ENCODE measurements at places on chromosomes 2 and 18. TPM values are rescaled to one million over a fixed set of nuclear protein-coding genes. Genes with fewer than 3 reads are reported as not detected.
A peak's percentile ranks its signal among the peaks of the same experiment; 100 is the strongest.

DNA sequence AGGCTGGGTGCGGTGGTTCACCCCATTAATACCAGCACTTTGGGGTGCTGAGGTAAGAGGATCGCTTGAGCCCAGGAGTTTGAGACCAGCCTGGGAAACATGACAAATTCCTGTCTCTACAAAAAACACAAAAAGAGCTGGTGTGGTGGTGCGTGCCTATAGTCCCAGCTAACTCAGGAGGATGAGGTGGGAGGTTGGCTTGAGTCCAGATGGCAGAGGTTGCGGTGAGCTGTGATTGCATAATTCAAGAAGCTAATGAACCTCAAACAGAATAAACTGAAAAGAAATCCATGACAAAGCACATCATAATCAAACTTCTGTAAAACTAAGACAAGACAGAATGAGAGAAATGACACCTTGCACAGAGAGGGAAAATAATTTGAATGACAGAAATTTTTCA is 54.8 kb downstream of the SEMA4F start:
- DNase-seq: no peak

DNA sequence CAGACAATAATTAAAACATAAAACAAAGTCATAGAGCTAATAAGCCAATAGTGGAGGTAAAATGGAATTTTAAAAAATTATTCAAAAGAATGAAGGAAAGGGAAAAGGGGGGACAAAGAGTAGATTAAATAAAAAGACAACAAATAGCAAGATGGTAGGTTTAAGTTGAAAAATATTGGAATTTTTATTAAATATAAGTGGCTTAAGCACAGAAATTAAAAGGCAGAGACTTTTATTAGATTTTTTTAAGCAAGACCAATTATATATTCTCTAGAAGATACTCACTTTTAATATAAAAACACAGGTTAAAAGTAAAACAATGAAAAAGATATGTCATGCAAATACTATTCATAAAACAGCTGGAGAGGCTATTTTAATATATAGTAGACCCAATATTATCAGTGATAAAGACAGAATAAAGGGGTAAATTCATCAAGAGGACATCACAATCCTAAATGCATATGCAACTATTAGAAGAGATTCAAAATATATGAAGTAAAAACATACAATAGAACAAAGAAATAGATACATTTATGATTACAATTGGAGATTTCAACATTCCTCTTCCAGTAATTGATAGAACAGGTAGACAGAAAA is 98.7 kb downstream of the CYP26B1 start:
- DNase-seq: no peak

Gene DSC2
- polyA plus RNA-seq: 4.1 TPM

GRCh38 chr2:219037783-219038499 is 3.4 kb downstream of the CFAP65 start:
- peak; percentile 38 for DNase-seq

Gene RAB6D
- polyA plus RNA-seq: 0.24 TPM

GRCh38 chr2:213238753-213239495 is 45.3 kb upstream of the SPAG16 start:
- no peak for DNase-seq

GRCh38 chr2:10303694-10304378 is 1.1 kb downstream of the HPCAL1 start:
- DNase-seq: peak; percentile 86

DNA sequence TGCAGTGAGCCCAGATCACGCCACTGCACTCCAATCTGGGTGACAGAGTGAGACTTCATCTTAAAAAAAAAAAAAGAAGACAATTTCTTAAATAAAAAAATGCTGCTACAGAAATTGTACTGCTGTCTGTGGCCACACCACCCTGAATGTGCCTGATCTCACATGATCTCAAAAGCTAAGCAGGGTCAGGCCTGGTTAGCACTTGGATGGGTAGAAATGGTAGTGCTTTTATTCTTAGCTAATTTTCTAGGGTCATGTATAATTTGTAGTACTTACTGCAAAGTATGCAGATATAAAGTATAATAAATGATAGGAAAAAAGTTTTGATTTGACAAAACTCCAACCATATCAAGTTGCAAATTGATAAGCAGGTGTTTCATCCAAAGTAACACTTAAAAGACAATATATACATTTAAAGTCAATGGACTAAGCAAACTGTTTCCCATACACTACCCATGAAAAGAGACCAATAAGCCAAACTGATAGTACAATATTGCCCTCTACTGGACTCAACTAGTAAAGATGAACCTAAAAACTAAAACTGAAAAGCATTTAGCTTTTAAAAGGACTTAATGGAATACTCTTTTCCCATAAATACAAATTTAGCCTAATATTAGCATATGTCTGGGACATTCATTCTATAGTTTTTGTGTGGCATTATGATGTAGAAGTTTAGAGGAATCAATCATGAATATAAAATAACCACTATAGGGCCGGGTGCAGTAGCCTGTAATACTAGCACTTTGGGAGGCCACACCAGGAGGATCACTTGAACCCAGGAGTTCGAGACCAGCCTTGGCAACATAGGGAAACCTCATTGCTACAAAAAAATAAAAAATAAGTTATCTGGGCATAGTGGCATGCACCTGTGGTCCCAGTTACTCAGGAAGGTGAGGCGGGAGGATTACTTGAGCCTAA is 18.6 kb upstream of the PEX13 start:
- DNase-seq: peak; percentile 55

DNA sequence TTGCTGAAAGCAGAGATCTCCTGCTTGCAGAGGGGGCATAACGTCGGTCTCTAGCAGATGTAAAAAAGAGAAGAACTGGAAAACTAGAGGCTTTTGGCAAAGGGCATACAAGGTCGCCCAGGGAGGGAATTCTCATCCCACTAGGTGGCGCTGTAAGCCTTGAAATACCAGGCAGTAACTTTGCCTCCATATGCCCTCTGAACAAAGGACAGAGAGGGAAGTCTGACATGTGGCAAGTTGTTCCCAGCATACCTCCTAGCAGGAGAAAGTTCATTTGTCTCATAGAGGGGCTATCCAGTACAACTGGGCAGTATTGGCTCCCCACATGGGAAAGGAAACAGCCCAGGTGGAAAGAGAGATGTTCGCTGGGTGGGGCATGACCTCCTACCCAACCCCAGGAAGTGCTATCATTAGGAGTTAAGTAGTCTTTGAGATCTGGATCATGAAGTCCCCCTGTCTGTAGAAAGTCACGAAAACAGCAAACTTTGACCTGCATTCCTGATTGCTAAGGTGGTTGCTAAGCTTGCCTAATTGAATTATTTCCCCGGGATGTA is 39.9 kb downstream of the STK17B start:
- DNase-seq: no peak

DNA sequence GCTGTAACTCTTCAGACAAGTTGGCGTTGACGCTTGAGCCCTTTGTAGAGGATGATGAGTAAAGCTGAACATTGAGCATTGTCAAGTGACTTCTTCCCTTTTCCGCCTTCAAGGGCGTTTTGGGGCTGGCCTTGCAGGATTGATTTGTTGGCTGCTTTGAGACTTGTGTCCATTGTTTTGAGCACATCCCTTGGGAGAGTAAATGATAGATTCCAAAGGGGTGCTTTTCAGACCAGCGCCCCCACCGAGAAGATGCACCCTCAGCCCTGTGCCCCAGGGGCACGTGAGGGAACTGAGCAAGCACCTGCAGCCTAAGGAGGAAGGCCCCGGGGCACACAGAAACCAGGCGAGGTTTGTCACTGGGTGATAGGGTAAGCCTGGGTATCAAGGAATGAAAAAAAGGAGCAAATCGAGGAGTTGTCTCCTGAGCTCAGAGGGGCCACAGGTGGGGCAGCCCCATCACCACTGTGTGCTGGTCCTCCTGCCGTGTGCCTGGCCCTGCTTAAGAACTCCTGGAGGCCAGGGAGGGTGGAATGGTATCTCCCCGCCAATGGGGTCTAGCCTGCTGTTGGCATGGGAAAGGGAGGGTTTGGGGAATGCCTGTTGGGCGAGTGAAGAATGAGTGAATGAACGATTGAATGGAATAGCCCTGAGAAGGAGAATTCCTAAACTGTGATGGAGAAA is 64.0 kb downstream of the RAB31 start:
- no peak for DNase-seq

- no peak for DNase-seq
Measured at GRCh38 chr2:166088634-166089033, 39.2 kb downstream of the SCN1A start.

- DNase-seq: no peak
Measured at GRCh38 chr2:112939425-112939824, 28.5 kb downstream of the IL37 start.

Gene TMEM247
- polyA plus RNA-seq: not detected

GRCh38 chr2:55115761-55116597 is 65.7 kb upstream of the RTN4 start:
- no peak for DNase-seq

GRCh38 chr2:33633315-33633714 is 34.2 kb upstream of the FAM98A start:
- DNase-seq: no peak

- DNase-seq: no peak
Measured at GRCh38 chr2:237815637-237816036, 17.1 kb downstream of the RBM44 start.

- DNase-seq: no peak
Measured at GRCh38 chr2:39377226-39377939, 59.7 kb downstream of the MAP4K3 start.

DNA sequence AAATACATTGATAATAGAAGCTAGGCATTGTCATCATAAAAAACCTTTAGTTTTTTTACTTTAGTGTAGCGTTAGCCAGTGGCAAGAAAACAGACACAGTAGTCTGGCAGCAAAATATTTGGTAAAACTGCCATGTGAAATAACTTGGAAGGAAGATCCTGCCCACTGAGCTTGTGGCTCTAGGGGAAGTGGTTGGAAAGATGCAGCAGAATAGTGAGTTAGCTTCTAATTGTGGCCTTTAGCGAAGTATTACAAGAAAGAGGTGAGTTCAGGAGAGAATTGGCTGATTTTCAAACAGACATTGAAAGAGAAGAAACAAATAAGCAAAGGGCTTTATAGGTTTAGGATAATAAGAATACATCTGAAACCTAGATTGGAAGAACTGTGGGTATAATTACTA is 1887.8 kb upstream of the CELF4 start:
- DNase-seq: no peak

DNA sequence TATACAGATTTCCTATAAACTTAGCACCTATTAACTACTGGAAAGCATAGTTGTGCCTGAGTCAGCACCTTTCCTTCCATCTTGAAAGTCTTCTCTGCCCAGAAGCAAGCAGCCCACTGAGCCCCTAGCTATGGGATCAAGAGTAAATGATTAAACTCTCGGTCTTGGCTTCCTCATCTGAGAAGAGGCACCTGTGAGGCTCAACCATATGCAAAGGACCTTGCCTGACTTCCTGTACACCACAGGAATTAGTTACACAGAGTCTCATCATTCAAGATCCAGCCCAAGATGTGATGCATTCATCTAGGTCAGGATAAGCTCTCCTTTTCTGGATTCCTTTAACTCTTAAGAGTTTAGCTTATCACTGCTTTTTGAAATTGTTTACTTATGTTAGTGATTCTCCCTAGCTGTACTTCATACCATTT is 96.0 kb downstream of the CDH2 start:
- peak; percentile 19 for DNase-seq

GRCh38 chr2:96587843-96588242 is 50.3 kb downstream of the KANSL3 start:
- DNase-seq: no peak

DNA sequence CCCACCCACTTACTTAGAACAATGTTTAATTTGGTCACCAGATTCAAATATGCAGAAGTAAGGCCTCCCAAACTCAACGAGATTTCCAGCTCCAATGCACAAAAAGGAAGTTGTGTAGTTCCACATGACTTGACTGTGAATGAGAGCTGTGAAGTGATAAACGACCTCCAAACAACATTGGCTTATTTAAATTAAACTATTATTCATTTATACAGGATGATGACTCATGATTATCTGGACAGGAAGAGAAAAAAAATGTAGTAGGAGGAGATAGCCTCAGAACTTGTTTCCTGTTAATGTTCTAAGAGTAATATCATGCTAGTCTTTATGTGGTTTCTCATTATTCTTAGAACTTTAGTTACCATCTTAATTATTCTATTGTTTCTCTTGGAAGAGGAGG is 237.3 kb downstream of the C1D start:
- no peak for DNase-seq

DNA sequence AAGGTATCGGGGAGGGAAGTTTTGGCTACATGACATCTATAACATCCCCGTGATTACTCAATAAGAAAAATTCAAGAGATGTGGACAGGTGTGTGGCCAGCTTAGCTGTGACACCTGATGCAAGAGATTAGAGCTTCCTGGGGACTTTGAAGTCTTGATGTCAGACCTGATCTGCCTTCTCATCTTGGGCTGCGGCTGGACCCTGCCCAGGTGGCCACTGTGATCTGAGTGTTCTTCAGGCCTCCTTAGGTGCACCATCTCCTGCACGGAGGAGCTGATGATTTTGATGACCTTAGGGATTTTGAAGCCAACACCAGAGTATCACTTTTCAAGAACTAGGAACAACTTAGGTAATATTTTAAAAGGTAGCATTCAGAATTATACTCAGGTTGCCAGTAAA is 113.5 kb downstream of the FEZ2 start:
- no peak for DNase-seq

GRCh38 chr2:172415157-172415864 is 12.1 kb upstream of the ITGA6 start:
- no peak for DNase-seq

DNA sequence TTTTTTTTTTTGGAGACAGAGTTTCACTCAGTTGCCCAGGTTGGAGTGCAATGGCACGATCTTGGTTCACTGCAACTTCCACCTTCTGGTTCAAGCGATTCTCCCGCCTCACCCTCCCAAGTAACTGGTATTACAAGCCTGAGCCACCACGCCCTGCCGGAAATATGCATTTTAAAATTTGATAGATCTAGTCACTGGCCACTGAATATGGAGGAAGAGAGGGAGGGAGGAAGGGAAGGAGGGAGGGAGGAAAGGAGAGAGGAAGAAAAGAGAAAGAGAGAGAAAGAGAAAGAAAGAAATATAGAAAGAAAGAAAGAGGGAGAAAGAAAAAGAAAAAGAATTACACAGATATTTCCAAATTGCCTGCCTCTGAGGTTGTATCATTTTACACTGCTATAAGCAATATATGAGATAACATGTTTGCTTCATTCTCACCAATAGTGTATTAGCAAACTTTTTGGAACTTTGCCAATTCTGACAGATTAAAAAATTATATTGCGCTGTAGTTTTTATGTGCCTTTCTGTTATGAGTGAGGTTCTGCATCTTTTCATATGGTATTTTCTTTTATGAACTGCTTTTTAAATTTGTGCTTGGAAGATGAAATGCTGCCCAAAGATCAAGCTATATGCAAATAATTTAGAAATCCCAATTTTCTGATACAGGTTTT is 161.2 kb upstream of the MAP3K20 start:
- no peak for DNase-seq

- no peak for DNase-seq
Measured at GRCh38 chr2:61626827-61627226, 88.7 kb upstream of the XPO1 start.
